ENCODE measurements at places on chromosomes 5 and 9.

- DNase-seq = no peak
These were observed 8.4 kb downstream of the LMX1B start for GRCh38 chr9:126621919-126622735.

GRCh38 chr5:52759331-52759730 is 28.4 kb upstream of the ITGA1 start:
- no peak for DNase-seq

DNA sequence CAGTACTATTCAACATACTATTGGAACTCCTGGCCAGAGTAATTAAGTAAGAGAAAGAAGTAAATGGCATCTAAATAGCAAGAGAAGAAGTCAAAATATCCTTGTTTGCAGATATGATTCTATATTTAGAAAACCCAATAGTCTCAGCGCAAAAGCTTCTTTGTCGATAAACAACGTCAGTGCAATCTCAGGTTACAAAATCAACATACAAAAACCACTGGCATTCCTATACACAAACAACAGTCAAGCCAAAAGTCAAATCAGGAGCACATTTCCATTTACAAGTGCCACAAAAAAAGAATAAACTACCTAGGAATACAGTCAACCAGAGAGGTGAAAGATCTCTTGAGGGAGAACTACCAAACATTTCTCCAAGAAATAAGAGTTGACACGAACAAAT is 1901.9 kb upstream of the ACO1 start:
- DNase-seq = no peak

DNA sequence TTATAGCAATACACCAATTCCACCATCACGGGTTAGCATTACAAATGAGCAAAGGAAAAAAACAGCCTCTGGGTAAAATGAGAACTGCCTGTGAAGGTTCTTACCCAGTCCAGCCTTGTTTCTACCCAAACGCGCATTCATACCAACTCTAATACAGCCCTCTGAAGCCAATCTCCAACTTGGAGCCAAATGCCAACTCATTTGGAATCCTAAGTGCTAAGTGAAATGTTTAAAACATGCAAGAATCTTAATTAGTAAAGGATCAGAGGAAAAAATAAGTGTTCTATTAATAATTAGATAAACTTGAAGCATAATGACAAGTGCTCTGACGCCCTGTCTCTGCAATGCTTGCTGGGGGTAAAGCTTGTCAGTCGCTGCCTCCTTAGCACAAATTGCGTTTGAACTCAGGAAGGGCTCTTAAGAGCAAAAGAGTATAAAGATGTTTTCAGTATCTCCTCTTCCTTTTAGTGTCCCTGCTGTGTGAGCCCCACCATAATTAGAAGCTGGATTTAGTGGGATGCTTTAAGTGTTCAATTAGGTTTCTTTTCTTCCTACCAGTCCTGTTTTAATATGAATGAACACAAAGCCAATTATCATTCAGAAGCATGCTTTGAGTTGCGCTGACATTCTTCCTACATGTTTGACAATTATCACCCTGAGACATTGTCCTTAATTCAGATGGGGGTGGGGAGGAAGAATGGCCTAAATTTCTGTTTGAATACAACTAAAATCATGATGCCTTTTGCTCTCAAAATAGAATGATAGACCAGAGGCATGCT is 537.6 kb downstream of the DTWD2 start:
- no peak for DNase-seq

DNA sequence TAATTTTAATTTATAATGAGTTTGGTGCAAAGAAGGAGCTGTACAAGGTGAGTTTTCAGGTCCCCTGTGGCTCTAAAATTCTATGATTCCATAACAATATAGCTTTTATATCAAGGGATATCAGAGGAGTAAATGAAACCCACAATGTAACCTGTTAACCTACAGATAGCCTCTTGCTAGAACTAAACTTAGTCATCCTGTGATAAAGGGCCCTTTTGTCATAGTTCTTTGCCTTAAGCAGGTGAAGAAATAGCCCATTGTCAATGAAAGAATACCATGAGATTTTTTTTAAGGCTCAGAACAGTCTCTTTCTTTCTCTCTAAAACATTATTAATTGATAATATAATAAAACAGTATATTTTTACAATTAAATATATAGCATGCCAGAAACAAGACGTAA is 127.8 kb downstream of the NFIB start:
- no peak for DNase-seq

DNA sequence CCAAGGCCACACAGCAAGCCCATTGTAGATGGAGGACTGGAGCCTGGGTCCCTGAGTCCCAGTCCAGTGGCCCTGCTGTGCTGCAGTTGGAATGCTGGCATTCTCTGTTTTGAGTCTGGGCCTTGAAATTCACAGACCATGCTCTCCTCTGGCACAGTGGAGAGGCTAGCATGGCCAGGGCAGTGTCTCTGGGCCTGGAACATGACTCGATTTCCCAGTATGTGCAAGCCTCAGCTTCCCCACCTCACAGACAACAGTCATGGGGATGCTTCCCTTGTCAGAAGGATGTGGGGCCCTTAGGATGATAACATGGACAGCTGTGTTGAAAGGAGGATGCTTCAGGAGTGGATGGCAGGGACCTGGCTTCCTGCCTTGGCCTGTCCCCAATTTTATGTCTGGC is 91.2 kb downstream of the AMBP start:
- DNase-seq = no peak

- no peak for DNase-seq
These were observed 194.8 kb downstream of the AUH start for GRCh38 chr9:91166796-91167366.

All from activated CD8-positive, alpha-beta memory T cell treated with anti-CD3 and anti-CD28 coated beads for 4 hours (primary cell).